ENCODE measurements at places on chromosomes 7 and 10. TPM values are rescaled to one million over a fixed set of nuclear protein-coding genes. Genes with fewer than 3 reads are reported as not detected.

DNA sequence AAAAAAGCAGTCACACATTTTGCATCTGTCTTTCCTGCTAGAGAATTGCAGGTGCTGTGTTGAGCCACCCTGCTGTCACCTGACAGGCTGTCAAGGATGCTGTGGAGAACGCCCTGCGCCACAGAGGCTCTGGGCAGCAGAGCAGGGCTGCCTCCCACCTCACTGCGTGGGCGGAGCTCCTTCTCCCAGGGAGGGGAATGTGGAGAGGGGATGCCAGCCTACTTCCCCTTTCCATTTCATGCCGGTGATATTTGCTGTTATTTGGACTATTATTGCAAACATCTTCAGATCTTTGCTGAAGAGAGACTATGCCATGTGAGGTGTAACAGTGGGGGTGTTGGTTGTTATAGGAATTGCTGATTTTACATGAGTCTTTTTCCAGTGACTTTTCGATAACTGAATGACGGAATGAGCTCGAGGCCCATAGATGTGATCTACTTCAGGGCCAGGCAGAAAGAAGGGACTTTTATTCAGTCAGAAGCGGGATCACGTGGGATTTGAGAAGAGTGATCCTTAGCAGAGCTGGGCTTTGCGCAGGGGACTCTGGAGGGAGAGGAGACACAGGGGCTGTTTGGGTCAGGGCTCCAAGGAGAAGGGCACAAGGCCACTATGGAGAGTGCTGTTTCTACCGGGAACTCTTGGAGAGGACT is 13.6 kb upstream of the PRKAG2 start:
- no peak for DNase-seq

The DNAJC12 gene
- total RNA-seq, result 7.1 TPM

The ELFN1 gene
- 10.7 TPM for total RNA-seq

GRCh38 chr10:72184156-72184555 is 31.7 kb upstream of the ANAPC16 start:
- no peak for DNase-seq

- no peak for DNase-seq
Measured at GRCh38 chr7:26550492-26550891, 258.8 kb downstream of the SNX10 start.

Data from Right ventricle myocardium inferior (tissue), 1 donor.